Activated naive CD4-positive, alpha-beta T cell treated with anti-CD3 and anti-CD28 coated beads for 36 hours (primary cell): ENCODE measurements at places on chromosomes 11 and 22.
A peak's percentile ranks its signal among the peaks of the same experiment; 100 is the strongest.

GRCh38 chr11:75966537-75967287 is 151.7 kb downstream of the UVRAG start:
- H3K27me3 ChIP-seq, result no peaks in the 10 kb centered on the region
- H3K27ac ChIP-seq, result no peak overlapping the region
- H3K4me1 ChIP-seq, result peaks cover 6% of the 10 kb centered on the region
- H3K36me3 ChIP-seq, result peaks cover 22% of the 10 kb centered on the region

DNA sequence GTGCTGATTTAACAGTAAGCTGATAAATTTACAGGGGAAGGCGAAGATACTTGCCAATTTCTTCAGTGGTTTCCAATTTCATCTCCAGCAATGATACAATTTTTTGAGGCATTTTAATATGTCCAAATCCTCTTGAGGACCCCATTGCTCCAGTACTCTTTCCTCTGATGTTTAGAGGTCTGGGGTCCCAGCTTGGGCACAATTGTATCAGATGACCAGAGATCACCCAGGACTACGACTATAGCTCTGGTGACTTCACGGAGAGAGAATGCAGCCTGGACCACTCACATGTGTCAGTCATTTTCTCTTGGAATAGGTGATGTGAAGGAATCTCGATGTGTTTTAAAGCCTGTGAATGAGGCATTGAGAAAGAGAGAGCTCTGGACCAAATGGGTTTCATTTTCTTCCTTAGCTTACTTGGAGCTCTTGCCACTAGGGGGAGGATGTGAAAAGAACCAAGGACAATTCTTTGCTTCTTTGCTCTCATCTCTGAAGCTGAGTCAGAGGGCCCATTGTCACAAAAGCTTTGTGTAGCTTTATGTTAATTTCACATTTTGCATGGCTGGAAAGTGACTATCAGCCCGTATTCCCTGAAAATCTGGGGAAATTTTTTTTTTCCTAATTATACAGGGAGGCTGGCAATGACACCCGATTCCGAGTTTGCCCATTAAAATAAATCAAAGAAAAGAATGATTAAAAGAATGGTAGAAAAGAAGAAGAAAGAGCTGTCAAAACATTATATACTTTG is 6.7 kb upstream of the CCDC90B start:
- peak; percentile 57 for DNase-seq
- peaks cover 11% of the 10 kb centered on the region for H3K4me1 ChIP-seq
- H3K4me3 ChIP-seq, result peak overlapping the region; percentile 58
- H3K36me3 ChIP-seq, result no peaks in the 10 kb centered on the region
- peaks cover 2% of the 10 kb centered on the region for H3K27me3 ChIP-seq
- H3K27ac ChIP-seq, result no peak overlapping the region

GRCh38 chr11:32594272-32594671 is 10.6 kb downstream of the EIF3M start:
- no peaks in the 10 kb centered on the region for H3K27me3 ChIP-seq
- no peak for DNase-seq
- H3K27ac ChIP-seq, result no peak overlapping the region
- H3K4me3 ChIP-seq, result no peak overlapping the region
- peaks cover 60% of the 10 kb centered on the region for H3K36me3 ChIP-seq

DNA sequence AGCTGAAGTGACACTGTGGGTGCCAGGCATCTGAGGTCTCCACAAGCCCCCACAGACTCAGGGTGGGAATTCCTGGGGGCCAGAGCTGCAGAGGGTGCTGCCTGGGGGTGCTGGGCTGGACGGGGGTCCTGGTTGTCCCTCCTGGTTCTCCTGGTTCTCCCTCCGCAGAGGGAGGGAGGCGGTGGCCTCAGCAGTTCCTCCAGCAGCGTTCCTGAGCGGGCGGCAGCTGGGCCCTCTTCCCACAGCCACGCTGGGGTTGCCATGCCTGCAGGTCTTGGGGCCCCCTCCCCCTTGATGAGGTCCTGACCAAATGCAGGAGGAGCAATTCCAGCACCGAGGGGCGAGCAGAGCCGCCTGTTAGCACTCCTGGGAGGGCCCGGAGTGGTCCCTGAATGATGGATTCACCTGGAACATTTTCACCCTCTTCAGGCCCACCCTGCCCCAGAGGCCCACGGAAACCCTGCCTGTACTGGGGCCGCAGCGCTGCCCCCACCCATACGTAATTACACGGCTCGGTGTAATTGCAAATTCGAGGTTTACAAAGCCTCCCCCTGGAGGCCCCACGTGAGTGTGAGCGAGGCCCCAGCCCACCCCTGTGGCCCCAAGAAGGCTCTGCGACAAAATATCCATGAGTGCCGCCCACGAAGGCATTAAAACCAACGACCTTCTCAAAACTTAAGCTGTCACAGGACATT is 635 bp downstream of the C11orf21 start:
- peak overlapping the region; percentile 92 for H3K4me3 ChIP-seq
- peak overlapping the region; percentile 89 for H3K27ac ChIP-seq
- peak; percentile 41 for DNase-seq
- H3K36me3 ChIP-seq, result no peaks in the 10 kb centered on the region

DNA sequence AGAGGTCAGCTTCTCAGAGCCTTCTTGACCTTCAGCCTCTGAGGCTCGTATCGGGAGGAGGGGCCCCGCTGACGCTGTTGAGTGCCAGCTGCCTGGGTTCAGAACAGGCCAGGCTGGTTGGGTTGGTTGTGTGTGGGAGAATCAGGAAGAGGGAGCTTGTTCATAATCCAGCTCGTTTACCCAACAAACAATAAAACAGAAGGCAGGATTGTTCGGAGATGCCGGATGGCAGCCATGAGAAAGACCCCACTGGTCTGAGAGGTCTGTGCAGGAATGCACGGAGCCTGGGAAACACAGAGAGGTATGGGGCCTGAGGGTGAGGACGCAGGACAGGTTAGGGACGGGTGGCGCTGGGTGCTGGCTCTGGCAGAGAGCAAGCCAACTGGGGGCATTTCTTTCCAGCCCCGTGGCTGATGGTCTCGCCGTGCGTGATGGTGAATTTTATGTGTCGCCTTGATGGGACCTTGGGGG is 31.6 kb upstream of the SHANK2 start:
- H3K4me3 ChIP-seq, result no peak overlapping the region
- no peaks in the 10 kb centered on the region for H3K4me1 ChIP-seq
- DNase-seq, result no peak
- H3K27ac ChIP-seq, result no peak overlapping the region
- peaks cover 8% of the 10 kb centered on the region for H3K27me3 ChIP-seq

DNA sequence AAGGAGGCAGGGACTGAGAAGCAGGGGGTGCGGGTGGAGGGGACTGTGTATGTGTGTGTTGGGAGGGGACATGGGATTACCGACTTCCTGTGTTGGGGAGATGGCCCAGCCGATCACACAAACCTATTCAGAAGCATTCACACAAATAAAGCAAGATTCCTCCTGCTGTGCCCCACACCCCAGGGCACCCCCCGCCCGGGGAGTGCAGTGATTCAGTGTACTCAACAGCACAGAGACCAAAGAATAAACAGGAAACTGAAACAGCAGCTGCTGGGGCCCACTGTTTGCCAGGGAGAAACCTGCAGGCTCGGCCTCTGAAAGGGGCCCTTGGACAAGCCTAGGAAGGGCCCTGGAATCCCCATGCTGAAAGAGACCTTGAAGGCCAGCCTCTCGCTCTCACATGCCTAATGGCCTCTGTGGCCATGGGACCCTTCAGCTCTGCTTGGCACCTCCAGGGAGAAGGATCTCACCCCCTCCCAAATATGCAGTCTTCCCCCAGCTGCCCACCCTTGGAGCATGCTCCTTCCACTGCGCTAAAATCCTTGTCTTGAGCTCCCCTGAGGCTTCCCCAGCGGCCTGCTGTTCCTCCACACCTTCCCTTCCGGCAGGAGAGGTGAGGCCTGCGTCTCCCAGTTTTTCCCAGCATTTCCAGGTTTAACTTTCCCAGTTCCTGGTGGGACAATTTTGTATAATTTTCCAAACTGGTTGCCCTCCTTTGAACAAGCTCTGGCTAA is 72.9 kb downstream of the CSNK2A3 start:
- no peak overlapping the region for H3K4me3 ChIP-seq
- no peak overlapping the region for H3K27ac ChIP-seq
- H3K36me3 ChIP-seq, result no peaks in the 10 kb centered on the region
- peak; percentile 5 for DNase-seq
- peaks cover 4% of the 10 kb centered on the region for H3K4me1 ChIP-seq

DNA sequence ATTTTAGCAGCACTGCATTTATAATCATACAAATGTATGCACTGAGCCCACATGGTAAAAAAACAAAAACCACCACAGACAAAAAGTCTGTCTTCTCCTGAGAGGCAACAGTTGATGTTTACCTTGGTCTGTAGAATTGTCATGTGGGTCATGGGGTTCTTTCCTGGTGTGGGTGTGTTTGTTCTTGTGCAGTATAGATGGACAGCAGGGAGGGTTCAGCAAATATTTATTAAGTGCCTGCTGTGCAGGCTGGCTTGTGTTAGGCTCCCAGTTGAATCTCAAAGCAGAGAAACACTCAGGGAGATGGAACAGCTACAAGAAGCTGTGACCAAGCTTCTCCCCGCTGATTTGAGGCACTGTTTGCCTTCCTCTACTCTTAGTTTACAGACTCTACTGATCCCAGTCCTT is 82.2 kb downstream of the PISD start:
- peaks cover 26% of the 10 kb centered on the region for H3K4me1 ChIP-seq
- H3K27ac ChIP-seq, result no peak overlapping the region
- H3K36me3 ChIP-seq, result peaks cover 36% of the 10 kb centered on the region
- H3K4me3 ChIP-seq, result no peak overlapping the region
- H3K27me3 ChIP-seq, result no peaks in the 10 kb centered on the region
- no peak for DNase-seq

DNA sequence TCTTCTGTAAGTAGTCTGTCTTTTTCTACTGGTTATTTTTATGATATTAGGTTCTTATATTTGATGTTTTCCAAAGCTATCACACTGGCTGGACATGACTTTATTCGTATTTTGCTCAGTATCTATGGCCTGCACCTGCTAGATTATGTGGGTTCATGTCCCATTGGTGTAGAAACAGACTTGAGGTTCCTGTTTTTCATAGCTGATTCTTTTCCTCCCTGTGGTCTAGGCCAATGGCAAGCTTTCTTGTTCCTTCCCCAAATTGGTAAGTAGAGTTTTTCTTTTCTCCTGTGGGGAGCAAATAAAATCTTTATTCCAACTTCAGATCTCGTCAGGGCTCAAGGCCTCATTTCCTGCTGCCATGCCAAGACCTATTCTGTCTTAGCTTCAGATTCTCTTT is 30.2 kb upstream of the SWAP70 start:
- no peaks in the 10 kb centered on the region for H3K4me1 ChIP-seq
- no peak overlapping the region for H3K27ac ChIP-seq
- no peak overlapping the region for H3K4me3 ChIP-seq
- H3K27me3 ChIP-seq, result no peaks in the 10 kb centered on the region
- no peaks in the 10 kb centered on the region for H3K36me3 ChIP-seq

- H3K36me3 ChIP-seq, result peaks cover 69% of the 10 kb centered on the region
- H3K27me3 ChIP-seq, result no peaks in the 10 kb centered on the region
- H3K4me3 ChIP-seq, result peak within 1 kb of the TSS; percentile 93
- peak within 1 kb of the TSS; percentile 89 for H3K27ac ChIP-seq
These were observed at the start of gene MORC2 for GRCh38 chr22:30968015-30968923. Gene MORC2, minus strand, starts transcription at chr22:30968774. Its CDS starts 885 bp downstream, at chr22:30967889.

DNA sequence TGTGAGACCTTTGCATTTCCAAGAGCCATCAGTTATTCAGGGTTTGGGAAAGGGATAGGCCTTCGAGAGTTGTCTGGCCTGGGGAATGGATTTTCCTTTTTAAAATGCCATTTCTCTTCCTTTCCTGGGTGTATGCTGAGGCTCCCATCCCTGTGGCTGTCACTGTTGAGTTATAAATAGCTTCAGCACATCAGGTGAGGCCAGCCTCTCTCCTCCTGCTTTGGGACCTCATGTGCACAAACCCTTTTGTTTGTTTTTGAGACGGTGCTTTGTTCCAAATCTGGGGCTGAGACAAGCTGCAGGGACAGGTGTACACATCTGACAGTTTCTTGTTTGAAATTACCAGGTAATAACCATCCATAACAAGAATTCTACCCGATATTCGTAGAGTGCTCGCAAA is 1.3 kb downstream of the TEF start:
- H3K36me3 ChIP-seq, result no peaks in the 10 kb centered on the region
- no peak overlapping the region for H3K27ac ChIP-seq
- H3K4me3 ChIP-seq, result peak overlapping the region; percentile 87
- peaks cover 13% of the 10 kb centered on the region for H3K4me1 ChIP-seq

DNA sequence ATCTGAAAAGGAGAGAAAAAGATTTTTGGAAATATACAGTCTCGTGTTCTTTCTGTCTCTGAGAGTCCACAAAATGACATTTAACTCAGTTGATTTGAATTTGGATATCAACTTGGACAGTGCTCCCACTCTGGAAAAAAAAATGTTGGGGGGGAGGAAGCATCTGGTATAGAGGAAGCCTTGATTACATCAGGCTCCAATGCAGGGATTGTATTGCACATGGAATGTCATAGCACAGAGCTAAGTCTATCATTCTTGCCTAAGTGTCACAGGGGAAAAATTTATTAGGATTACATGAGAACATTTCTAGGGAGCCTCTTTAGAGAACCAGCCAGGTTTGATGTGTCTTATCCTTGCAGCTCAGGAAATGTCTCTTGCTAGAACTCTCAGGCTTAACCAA is 23.0 kb downstream of the MS4A6A start:
- no peaks in the 10 kb centered on the region for H3K4me1 ChIP-seq
- no peak for DNase-seq
- no peak overlapping the region for H3K27ac ChIP-seq
- H3K36me3 ChIP-seq, result no peaks in the 10 kb centered on the region
- no peak overlapping the region for H3K4me3 ChIP-seq
- H3K27me3 ChIP-seq, result peaks cover 7% of the 10 kb centered on the region

GRCh38 chr11:45800261-45800660 is 4.7 kb upstream of the SLC35C1 start:
- no peak for DNase-seq
- H3K36me3 ChIP-seq, result no peaks in the 10 kb centered on the region
- peaks cover 2% of the 10 kb centered on the region for H3K4me1 ChIP-seq
- no peak overlapping the region for H3K4me3 ChIP-seq

- peak overlapping the region; percentile 53 for H3K27ac ChIP-seq
- H3K27me3 ChIP-seq, result no peaks in the 10 kb centered on the region
- peak overlapping the region; percentile 80 for H3K4me3 ChIP-seq
- peaks cover 6% of the 10 kb centered on the region for H3K36me3 ChIP-seq
These were observed 922 bp upstream of the CSNK1E start for GRCh38 chr22:38317995-38318715.
